ENCODE measurements at places on chromosomes 2 and 18.
A peak's percentile ranks its signal among the peaks of the same experiment; 100 is the strongest.

DNA sequence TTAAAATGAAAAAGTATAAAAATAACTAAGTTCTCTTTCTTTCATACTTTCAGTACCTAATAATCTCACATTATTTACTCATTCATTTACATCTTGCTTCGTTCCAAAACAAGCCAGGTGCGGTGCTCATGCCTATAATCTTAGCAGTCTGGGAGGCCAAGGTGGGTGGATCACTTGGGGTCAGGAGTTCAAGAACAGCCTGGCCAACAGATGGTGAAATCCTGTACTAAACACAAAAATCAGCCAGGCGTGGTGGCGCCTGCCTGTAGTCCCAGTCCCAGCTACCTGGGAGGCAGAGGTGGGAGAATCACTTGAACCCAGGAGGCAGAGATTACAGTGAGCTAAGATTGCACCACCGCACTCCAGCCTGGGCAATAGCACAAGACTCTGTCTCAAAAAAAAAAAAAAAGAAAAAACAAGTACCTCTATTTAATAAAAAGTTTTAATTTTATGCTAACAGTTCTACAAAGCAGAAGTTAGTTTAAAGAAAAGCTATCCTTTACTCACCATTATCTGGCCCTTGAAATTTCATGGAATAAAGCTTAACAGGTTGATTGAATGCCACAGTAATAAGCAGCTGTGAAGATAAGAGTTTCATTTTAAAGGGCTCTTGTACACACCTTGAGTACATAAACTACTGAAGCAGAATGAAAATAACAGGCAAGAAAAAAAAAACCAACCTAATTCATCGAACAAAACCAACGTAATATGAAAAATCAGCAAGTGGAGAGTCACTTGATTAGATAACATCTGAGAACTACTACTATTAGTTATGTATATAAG is 22.5 kb downstream of the TXNL1 start:
- no peak for DNase-seq

- DNase-seq = no peak
Measured at GRCh38 chr2:195732574-195732973, 75.5 kb downstream of the SLC39A10 start.

- no peak for DNase-seq
Measured at GRCh38 chr2:114821055-114821454, 378.6 kb downstream of the DPP10 start.

DNA sequence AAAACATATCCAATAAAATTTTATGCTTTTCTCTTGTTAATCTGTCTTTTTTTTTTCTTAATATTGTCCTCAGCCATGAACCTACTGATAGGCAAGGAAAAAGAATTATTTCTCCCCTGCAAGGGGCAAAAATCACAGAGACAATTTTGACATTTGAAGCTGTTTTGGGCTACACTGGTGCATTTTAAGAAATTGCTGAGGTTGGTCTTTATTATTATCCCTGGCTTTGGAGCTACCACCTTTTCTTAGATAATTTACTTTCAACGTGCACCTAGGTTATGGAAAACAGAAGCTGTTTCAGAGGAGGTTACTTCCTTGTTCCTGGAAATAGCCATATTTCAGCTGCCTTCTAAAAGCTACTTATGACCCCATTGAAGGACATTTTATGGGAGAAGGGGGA is 195.5 kb upstream of the KYNU start:
- DNase-seq = no peak

- DNase-seq = no peak
Measured at GRCh38 chr2:111182740-111183139, 62.0 kb downstream of the BCL2L11 start.

DNA sequence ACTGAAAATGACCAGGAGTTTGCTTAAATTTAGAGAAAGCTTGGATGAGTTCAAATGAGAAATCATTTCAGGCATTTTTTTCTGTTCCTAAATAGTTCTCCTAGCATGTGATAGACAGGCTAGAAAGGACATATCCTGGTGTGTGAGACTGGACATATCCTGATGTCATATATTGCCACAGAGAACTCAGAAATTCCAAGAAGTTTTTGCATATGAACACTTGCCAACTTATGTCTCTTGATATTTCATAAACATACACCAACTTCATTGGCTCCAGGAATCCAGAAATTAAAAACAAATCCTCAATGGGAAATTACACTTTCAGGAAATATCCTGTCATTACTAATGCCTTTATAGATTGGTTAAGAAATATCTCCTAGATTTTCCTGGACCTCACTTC is 2.9 kb upstream of the SERPINB4 start:
- no peak for DNase-seq

DNA sequence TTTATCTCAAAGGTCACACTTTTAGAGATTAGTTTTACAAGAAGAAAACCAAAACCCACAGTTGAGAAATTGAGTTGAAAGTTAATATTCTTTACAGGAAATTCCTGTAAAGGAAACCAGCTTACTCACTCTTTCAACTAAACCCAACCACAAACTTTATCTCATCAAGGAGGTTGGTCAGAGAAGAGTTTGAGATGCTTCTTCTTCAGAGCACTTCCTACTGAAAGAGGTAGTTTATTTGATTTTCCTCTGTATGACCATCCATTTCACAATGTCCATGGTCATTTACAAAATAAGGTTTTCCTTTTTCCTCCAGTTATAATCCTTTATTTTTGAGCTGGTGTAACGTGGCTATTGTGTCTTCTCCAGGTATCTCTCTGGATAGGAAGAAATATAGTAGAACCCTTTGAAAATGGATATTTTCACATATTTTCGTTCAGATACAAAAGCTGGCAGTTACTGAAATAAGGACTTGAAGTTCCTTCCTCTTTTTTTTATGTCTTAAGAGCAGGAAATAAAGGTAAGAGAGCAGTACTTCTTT is 4.5 kb upstream of the IL18RAP start:
- DNase-seq = no peak

DNA sequence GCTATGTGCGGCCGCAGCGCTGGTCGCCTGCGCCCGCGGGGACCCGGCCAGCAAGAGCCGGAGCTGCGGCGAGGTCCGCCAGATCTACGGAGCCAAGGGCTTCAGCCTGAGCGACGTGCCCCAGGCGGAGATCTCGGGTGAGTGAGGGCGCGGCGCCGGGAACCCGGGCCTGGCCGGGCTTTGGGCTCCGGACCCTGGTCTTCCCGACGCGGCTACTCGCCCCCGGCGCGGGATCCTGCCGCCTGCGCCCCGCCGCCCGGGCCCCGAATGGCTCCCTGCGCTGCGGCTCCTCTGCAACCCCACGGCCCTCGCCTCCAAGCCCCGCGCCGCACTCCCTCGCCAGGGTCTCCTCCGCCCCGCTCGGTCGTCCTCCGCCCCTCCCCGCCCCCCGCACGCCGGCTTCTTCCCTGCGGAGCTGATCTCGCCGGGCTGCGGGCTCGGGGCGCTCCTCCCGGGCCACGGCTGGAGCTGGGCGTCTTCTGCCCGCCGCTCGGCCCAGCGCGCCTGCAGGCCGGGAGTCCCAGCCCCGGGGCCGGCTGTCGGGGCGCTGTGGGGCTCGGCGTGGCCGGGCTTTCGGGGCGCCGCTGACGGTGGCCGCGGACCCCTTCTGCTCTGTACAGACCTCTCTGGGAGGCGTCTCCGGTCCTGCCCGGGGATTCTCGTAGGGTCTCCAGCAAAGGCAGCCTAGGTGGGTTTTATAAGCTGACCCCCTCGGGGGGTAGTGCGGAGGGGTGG is 652 bp downstream of the GPC1 start:
- no peak for DNase-seq

DNA sequence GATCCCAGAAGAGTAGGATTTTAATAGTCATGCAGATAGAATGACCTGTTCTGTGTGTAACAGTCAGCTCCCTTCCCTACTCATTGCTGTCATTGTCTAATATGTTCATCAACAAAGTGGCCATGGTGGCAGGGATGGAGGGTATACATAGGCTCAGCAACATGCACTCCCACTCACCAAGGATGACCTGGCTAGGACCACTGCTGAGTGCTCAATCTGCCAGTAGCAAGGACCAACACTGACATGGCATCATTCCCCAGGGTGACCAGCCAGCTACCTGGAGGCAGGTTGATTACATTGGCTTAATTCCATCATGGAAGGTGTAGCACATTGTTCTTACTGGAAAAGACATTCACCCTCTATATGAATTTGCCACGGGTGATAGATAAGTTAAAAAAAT is 401.7 kb upstream of the CELF4 start:
- DNase-seq = no peak

GRCh38 chr18:56233595-56233994 is 404.8 kb downstream of the TXNL1 start:
- DNase-seq = peak; percentile 56

GRCh38 chr18:67964462-67964861 is 447.9 kb upstream of the DSEL start:
- no peak for DNase-seq

DNA sequence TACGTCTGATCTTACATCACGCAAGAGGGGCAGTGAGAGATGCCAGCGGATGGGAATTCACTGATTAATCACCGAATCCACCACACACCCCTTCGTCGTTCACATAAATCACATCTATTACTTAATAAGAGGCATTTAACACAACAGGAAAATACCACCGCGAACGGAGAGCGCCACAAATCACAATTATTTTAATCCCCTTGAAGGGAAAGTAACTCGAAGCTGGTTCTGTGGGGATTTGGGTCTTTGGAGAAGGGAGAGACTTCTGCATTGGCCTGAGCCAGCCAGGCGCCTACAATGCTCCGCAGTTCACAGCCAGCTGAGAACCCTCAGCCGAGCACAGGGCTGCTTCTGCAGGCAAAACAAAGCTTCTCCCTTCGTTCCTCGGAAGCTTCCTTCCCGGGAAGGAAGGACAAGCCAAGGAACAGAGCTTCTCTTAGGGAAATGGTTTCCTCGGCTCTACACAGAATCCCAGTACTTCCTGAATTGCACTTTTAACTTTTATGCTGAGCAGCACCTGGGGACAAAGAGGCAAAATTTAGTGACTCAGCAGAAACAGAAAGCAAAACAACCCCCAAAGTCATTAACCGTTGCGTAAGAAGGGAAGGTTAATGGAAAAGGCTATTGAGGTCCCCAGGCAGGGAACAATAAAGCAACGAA is at the start of gene LRP1B:
TSS of gene LRP1B (minus strand) at position 7 of the 660 bp plus-strand sequence. CDS start 287 bp downstream, outside the sequence.
- DNase-seq = no peak

- DNase-seq = peak; percentile 23
Measured at GRCh38 chr18:61322265-61322873, 10.9 kb upstream of the CDH20 start.

- no peak for DNase-seq
Measured at GRCh38 chr2:112891385-112891831, 19.6 kb upstream of the IL37 start.

- DNase-seq = peak; percentile 41
Measured at GRCh38 chr2:20291106-20291564, 59.5 kb downstream of the PUM2 start.

DNA sequence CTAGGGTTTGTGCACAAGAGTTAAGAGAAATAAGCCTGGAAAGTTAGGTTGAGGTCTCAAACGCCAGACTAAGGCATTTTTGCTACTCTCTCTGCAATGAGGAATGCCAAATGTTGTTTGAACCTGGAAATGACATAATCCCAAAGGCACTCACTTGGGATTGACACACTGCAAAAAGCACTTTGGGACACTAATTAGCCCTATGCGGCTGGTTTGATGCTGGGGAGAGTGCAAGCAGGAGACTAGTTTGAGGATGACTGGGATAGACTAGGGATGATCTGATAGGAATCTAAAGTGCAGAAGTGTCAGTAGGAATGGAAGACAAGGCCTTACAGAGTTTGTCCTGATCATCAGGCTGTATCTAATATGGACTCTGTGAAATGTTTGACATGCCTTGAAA is 469.0 kb downstream of the SLC4A3 start:
- DNase-seq = no peak

DNA sequence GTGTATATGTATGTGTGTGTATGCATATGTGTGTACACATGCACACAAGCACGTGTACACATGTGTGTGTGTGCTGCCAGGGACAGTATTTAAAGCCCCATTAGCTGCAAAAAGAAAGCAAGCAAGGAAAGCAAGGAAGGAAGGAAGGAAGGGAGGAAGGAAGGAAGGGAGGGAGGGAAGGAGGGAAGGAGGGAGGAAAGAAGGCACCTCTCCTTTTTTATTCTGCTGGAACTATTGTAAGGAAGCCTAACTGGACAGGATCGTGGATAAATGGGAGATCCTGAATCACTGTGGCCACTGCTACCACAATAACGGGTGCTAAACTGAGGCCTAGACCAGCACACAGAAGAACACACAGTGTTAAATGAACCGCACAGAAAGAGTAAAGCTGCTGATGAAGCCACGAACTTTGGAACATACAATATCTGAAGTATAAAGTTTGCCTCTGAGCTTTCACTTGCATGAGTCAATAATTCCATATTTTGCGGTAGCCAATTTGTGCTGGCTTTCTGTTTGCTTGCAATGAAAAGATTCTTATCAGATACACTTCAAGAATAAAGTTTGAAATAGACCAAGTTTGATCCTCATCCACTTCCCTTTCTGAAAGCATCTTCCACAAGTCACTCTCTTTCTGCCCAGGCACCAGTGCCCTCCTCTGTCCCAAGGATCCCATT is 15.5 kb downstream of the CACNB4 start:
- DNase-seq = no peak

- DNase-seq = no peak
Measured at GRCh38 chr18:44541781-44542180, 138.9 kb upstream of the SETBP1 start.

GRCh38 chr2:124025171-124025580 is at the start of gene CNTNAP5:
Gene CNTNAP5, plus strand, starts transcription at chr2:124025287. Its CDS starts 364 bp downstream, at chr2:124025651.
- DNase-seq = no peak

- DNase-seq = peak; percentile 40
Measured at GRCh38 chr2:241659150-241659739, 21.8 kb downstream of the ATG4B start.

GRCh38 chr18:23068570-23069310 is 66.5 kb upstream of the CABLES1 start:
- DNase-seq = no peak

- DNase-seq = no peak
Measured at GRCh38 chr18:25982961-25983360, 107.5 kb downstream of the SS18 start.

- no peak for DNase-seq
Measured at GRCh38 chr2:20273042-20273441, 48.1 kb upstream of the SDC1 start.

- DNase-seq = no peak
Measured at GRCh38 chr2:237866101-237866621, 6.7 kb downstream of the RAMP1 start.

GRCh38 chr18:38369772-38370690 is 804.4 kb upstream of the CELF4 start:
- no peak for DNase-seq

GRCh38 chr2:217636578-217636977 is 366.2 kb downstream of the TNS1 start:
- DNase-seq = no peak
